ENCODE measurements at places on chromosomes 4 and X.

- no peak for DNase-seq
Observed at GRCh38 chr4:39931441-39931901, 46.2 kb downstream of the PDS5A start.

DNA sequence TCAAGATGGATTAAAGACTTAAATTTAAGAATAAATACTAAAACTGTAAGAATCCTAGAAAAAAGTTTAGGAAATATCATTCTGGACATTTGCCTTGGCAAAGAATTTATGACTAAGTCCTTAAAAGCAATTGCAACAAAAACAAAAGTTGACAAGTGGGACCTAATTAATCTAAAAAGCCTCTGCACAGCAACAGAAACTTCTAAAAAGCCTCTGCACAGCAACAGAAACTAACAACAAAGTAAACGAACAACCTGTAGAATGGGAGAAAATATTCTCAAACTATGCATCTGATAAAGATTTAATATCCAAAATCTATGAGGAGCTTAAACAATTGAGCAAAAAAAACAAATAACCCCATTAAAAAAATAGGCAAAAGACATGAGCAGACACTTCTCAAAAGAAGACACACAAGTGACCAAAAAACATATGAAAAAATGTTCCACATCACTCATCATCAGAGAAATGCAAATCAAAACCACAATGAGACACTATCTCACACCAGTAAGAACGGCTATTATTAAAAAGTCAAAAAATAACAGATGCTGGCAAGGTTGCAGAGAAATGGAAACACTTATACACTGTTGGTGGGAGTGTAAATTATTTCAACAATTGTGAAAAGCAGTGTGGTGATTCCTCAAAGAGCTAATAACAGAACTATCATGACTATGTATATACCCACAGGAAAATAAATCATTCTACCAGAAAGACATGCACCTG is 5.5 kb upstream of the OPRPN start:
- no peak for DNase-seq

DNA sequence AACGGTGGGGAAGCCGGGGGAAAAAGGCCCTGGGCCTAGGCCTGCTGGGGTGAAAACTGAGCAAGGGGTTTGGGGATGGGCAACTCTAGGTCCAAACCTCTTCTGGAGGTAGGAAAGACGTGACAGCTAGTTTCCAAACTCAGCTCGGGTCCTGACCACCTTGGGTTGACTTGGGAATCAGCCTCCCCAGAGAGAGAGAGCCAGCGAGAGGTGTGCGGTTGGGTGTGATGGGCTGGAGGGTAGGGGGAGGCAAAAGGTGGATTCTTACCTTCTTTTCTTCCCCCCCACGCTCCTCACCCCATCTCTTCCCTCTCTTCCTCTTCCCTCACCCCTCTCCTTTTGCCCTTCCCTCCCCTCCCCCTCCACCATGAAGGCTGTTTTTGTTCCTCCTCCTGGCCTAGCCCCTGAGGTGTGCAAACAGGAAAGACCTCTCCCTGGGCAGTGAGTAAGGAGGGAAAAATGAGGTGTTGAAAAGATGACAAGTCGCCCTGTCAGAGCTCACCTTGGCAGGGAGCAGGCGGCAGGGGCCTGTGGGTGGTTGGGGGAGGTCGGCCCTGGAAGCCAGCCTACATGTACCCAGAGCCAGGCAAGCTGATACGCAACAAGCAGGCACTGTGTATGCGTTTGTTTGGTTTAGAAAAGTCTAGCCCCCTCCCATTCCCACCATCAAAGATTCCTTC is 14.8 kb downstream of the PJA1 start:
- DNase-seq: no peak

GRCh38 chr4:140673729-140674128 is 82.5 kb downstream of the TBC1D9 start:
- no peak for DNase-seq

GRCh38 chr4:113637363-113637762 is 124.2 kb downstream of the CAMK2D start:
- no peak for DNase-seq

DNA sequence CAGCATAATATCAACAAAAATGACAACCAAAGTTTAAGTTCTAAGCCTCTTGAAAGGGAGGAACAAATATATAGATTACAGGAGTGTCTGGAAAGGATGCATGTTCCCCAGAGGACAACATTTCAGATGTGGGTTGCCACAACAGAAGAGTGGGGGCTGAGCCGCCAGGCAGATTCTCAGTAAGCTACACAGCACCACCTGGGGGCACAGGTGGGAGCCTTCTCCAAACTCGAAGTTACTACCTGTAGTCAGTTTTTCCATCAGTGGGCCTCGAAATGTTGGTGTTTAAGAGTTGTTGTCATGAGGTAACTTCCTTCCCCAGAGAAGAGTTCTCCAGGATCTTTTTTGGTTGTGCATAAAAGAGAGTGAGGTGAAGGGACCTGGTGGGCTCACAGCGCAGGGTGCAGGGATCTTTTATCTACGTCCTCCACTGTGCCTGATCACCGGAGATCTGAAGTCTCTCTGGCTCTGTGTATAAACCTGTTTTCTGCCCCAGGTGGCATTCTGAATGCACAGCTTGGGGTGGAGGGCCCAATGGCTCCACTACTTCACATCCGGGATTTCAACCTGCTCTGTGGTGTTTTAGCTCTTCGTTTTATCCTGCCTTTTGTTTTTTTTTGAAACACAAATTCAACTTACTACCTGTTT is 58.4 kb upstream of the STS start:
- no peak for DNase-seq

GRCh38 chr4:16195209-16195608 is 31.1 kb downstream of the TAPT1 start:
- DNase-seq: no peak

DNA sequence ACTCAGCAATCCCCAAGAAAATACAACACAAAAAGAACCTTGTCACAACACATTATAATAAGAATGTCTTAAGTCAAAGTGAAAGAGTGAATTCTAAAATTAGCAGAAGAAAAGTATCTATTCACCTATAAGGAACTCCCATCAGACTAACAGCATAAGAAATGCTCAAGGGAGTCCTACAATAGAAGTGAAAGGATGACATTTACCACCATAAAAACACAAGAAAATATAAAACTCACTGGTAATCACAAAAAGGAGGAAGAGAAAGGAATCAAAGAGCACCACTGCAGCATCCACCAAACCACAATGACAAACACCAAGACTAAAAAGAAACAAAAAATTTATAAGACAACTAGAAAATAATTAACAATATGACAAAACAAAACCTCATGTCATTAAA is 257.0 kb upstream of the AGTR2 start:
- DNase-seq: no peak

DNA sequence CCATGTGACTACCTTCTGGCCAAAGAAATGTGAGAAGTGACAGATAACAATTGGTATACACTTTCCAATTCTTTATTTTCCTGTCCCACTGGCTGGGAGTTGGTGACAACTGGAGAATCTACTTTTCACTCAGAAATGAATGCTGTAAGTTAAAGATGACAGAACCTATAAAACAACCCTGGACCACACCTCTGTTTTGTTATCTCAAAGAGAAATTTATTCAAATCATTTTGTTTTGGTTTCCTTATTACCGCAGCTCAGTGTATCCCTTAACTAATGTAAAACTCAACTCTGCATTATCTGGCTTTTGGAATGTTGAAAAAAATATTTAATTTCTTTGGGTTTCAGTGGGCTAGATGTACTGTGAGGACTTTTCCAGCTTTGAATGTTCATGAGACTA is 469.8 kb downstream of the PCDH7 start:
- no peak for DNase-seq

- no peak for DNase-seq
Observed at GRCh38 chrX:48971249-48972219, at the start of gene KCND1. TSS of gene KCND1 (minus strand) at chrX:48971844. CDS start at chrX:48970271, 1,573 bp downstream.

DNA sequence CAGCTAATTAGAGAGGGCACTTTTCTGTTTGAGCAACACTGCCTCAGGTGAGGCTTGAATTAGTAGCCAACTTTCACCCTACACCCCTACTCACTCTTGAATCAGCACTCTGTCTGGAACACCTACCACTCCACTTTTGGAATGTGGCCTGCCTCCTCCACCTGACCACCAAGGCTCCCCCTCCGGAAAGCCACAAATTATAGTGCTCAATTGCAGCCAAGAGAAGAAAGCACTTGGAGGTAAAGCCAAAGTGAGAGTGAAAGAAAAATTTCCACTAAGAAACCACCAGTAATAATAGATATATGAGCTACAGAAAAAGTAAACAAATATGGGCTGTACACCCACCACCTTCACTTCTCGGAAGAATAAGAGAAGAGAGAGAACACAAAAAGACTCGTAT is 41.1 kb downstream of the PPP3CA start:
- no peak for DNase-seq

DNA sequence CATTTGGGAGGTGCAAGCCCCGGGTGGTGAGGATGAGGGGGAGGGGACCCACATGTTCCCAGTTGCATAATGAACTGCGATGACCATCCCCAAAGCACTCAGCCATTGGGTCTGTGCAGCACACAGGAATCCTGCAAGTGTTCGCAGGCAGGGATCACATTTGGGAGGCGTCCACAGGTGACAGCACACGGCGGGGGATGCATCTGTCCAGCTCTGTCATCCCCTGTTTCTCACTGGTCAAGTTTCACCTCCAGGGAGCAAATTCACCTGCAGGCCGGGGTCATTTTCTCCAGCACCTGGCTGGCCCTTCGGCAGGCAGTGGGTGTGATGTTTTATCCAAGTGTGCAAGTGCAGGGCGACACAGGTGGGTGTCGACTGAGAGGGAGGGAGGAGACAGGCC is 33.3 kb upstream of the SORCS2 start:
- peak; percentile 58 for DNase-seq

GRCh38 chrX:24232796-24233195 is 81.1 kb downstream of the SUPT20HL2 start:
- no peak for DNase-seq

DNA sequence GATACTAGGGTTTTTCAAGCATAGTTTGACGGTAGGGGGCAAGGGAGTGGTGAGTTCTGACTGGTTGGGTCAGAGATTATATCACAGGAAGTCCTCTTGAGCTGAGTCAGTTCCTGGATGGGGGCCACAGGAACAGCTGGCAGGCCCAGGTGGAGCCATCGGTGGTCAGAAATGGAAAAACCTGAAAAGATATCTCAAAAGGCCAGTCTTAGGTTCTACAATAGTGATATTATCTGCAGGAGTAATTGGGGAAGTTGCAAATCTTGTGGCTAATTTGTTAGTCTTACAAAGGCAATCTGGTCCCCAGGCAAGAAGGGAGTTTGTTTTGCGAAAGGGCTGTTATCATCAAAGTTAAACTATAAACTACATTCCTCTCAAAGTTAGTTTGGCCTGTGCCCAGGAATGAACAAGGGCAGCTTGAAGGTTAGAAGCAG is 159.3 kb downstream of the PTCHD1 start:
- no peak for DNase-seq

GRCh38 chr4:82216219-82216618 is 157.6 kb downstream of the HNRNPD start:
- no peak for DNase-seq

DNA sequence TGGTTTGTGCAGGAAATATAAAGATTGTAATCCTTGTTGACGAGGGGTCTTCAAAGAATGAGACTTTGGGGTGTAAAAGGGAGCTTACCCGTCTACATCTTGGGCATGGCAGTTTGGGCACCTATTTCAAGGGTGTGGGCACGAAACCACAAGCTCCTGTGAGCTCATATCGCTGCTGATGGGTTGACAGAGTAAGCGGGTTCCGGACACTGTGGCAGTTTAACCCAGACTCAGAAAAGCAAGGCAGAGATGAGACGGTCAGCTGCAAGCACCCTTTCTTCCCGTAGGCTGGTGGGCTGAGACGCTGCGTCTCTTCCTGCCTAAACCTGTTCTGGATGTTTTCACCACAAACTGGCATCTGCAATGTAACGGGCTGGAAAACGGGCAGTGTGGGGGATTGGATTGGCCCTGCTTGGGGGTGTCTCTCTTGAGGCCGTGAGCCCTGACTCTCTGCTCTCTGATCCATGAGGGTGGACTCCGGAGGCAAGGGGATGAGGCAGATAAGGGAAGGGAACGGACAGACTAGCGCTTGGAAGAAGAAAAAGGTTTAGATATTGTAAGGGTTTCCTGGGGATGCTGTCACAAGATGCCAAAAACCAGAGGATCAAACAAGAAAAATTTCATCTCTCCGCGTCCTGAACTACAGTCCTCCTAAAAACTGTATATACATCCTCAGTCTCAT is 237.5 kb downstream of the SHOX start:
- no peak for DNase-seq

All from chondrocyte (in vitro differentiated cells).